ENCODE measurements at places on chromosomes 5 and 9.

DNA sequence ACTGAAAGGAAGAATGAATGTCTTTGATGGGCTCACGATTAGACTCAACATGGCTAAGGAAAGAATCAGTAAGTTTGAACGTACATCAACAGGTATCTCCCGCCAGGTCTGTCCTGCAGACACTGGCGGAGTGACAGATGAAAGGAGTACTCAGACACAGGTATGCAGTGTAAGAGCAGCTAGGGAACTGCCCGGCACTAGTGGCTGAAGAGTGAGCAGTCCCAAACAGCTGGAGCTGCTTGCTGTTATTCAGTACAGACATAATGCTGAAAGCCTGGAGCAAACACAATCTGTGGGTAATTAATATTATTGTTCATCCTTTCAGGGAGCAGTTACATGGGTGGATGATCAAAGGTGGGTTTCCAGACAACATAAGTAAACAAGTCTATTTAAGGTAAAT is 835.5 kb downstream of the TLE4 start:
- DNase-seq, result no peak

- DNase-seq, result peak; percentile 10
These were observed 25.2 kb downstream of the ANKRA2 start for GRCh38 chr5:73540192-73540591.

- DNase-seq, result peak; percentile 93
These were observed 41.5 kb upstream of the NOTCH1 start for GRCh38 chr9:136587145-136587943.

GRCh38 chr5:1003296-1003937 is 5.2 kb upstream of the NKD2 start:
- no peak for DNase-seq

GRCh38 chr9:73995836-73996235 is 501.3 kb upstream of the RORB start:
- DNase-seq, result no peak

GRCh38 chr5:17184588-17184987 is 32.8 kb upstream of the BASP1 start:
- peak; percentile 58 for DNase-seq

GRCh38 chr9:112170968-112171367 is 4.1 kb downstream of the SUSD1 start:
- DNase-seq, result no peak

DNA sequence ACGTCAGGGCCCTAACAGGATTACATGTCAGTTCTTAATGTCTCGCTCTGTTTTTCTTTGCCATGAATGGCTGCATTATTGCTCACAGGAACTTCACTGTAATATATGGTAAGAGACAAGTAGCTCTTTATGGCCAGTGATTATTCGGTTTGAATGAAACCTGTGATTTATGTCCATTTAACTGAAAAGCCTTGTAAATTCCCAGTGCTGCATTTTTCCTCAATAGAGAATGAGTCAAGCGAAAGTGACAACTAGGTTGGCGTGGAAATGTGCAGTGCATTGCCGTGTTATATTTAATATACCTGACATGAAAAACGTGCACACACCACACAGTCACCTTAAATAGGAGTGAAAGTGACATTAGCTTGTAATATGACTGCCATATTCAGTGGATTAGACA is 163.1 kb downstream of the PBX3 start:
- no peak for DNase-seq

DNA sequence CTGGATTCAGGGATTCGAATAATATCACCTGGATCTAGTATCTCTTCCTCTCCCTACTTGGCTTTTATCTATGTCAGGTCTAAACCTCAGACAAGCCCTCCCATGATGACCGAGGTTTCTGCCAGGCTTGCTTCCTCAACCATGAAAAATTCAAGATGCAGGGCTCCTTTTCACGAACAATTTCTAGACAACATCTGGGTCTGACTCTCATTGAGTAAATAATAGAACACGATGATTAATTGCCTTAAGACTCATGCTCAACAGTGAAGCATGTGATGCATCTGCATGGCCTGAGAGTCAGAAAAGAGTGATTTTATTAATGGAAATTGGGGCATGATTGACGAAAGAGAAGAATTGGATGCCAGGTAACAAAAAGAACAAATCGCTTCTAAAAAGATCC is 277.2 kb upstream of the ZNF608 start:
- DNase-seq, result no peak

DNA sequence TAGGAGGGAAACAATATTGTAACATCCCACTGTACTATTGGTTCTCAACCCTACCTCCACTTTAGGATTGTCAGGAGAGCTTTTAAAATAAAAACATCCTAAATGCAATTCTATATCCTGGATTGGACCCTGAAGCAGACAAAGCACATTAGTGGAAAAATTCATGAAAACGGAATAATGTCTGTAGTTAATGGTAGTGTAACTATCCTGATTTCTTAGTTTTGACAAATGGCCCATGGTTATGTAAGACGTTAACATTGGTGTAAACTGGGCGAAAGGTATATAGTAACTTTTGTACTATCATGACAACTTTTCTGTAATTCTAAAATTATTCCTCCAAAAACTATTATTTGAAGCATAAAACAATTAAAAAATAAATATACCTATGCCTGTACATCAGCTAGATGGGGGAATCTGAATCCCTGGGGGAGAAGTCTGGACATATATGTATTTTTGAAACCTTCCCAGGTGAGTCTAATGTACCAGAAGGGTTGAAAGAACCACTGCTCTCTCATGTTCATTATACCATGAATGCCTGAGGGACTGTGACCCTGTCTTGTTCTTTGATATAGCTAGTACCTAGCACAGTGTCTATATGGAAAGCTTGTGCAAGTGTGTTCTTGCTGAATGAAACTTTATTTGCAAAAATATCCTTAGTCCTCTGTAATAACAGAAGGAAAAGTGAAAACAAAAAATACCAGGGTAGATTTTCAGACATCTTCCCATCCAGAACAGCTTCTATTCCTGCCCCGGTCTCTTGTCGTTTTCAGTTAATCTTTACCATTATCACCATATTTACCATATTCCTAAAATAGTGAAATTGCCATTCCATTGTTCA is 3.4 kb upstream of the TRMO start:
- no peak for DNase-seq

DNA sequence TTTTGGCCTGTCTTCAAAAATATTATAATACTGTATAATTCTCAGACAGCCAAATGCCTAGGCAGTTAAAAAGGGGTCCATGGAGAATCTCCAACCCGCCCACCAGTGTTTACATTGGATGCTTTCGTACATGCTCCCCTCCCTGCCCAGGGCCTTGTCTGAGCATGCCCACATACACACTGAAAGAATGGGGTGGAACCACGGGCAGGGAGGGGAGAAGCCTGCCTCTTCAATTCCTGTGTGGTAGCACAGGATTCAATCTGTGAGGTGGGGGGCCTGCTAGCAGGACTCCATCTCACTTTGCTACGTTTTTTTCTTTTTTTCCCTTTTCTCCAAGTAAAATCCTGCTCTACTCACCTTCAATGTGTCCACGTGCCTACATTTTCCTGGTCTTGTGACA is 314.7 kb upstream of the GRAMD2B start:
- DNase-seq, result no peak

- no peak for DNase-seq
These were observed 151.0 kb downstream of the HTR1A start for GRCh38 chr5:63811286-63811685.

DNA sequence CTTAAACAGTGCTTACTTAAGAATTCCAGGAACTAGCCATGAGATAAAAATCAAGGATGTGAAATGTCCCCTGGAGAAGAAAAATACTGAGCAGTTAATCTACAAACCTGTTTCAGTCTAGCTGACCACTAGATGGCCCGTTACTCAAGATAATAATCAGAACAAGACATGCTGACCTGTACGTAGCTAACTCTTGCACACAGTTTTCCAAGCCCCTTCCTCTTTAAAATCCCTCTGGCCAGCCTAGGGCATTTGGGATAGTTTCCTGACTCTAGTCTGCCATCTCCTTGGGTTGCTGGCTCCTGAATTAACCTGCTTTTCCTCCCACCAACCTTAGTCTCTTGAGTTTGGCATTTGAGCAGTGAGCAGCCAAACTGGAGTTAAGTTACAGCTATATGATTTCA is 59.2 kb upstream of the TRAF1 start:
- DNase-seq, result peak; percentile 38

- peak; percentile 38 for DNase-seq
These were observed 42.5 kb downstream of the ITGA2 start for GRCh38 chr5:53031695-53032096.

GRCh38 chr5:912280-913091 is 19.8 kb downstream of the TRIP13 start:
- no peak for DNase-seq
